ENCODE measurements at places on chromosomes 4 and X.

GRCh38 chr4:85482010-85482738 lies 7.2 kb downstream of the ARHGAP24 start:
- no peak for DNase-seq
- no peak overlapping the region for H3K27ac ChIP-seq
- H3K36me3 ChIP-seq, result no peaks in the 10 kb centered on the region
- no peaks in the 10 kb centered on the region for H3K4me1 ChIP-seq
- H3K4me3 ChIP-seq, result no peak overlapping the region

DNA sequence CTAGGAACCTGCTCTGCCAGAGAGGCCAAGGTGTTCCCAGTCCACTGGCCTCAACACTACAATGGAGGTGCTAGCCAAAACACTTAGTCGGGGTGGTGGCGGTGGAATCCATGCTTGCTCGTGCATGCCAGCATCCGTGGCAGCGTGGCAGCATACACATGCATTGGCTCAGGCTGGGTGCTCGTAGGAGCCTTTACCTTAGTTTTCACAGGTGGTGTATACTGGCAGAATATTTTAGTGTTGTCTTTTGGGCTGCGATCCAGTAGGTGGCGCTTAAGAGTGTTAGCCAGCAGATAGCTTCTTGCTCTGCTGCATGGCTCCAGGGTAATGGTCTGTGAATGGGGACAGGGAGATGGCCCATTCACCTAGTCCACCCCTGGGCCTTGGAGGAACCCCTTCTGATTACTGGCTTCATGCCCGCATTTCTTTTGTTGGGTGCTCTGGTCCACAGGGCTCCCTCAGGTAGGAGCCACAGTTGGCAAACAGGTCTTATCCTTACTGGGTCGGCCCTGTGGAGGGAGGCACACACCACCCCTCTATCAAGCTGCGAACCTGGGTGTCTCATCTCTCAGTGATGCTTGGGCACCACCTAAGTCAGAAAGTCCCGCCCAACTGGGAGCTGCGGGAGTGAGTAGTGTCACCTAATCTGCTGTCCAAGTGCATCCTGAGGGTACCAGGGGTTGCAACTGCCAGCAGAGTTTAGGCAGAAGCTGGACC lies 40.0 kb downstream of the RIPPLY1 start:
- H3K36me3 ChIP-seq, result no peaks in the 10 kb centered on the region
- H3K27me3 ChIP-seq, result no peaks in the 10 kb centered on the region
- H3K4me1 ChIP-seq, result no peaks in the 10 kb centered on the region
- DNase-seq, result no peak

DNA sequence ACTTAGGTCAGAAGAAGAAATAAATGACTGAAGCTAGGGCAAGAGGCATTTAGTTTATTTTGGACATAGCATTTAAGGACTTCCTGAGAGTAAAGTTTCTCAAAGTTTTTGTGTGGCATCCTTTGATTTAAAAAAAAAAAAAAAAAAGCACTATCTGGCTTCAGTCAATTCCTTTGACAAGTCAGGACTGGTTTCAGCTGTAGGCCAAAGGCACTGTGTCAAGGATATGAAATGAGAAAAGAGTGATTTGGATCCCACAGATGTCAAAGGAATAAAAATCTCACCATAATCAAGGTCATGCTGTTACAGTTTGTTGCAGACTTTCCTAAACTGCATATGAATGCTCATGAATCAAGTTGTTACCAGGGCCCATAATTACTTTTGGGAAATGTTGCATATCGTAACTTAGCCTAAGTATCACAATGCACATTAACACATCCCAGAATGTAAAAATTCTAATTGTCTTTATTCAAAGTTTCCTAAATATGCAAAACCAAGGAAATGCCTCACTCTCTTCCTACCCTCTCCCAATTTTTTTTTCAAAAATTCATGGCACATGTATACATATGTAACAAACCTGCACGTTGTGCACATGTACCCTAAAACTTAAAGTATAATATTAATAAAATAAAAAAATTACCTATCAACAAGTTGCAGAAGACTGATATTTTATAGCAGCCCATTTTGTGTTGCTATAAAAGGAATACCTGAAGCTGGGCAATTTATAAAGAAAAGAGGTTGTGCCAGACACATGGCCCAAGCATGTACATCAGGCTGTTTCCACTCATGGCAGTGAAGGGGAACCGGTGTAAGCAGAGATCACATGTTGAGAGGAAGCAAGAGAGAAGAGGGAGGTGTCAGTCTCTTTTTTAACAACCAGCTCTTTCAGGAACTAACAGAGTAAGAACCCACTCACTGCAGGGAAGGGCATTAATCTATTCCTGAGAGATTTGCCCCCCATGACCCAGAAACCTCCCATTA lies 33.7 kb upstream of the ADAMTS3 start:
- H3K27ac ChIP-seq, result no peak overlapping the region
- no peaks in the 10 kb centered on the region for H3K36me3 ChIP-seq
- no peaks in the 10 kb centered on the region for H3K4me1 ChIP-seq
- no peak for DNase-seq
- H3K4me3 ChIP-seq, result no peak overlapping the region

DNA sequence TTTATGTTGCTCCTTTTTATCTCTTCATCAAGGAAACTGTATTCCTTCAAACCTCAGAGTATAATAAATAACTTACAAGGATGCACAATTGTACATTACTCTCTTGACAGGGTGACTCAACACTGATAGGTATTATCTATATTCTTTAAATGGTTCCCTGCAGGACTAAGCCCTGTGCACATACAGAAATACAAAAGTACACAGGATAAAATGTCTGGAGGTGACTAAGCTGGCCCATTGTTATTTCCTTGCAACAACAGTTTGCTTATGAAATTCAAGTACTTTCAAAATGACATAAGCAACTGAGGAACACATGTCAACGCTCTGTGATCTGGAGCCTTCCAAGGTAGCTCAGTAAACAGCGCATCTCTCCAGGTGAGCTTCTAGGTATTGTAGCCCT lies 83.8 kb upstream of the RPL34 start:
- no peak overlapping the region for H3K4me3 ChIP-seq
- H3K27me3 ChIP-seq, result no peaks in the 10 kb centered on the region
- no peak overlapping the region for H3K27ac ChIP-seq
- H3K36me3 ChIP-seq, result no peaks in the 10 kb centered on the region

- H3K4me1 ChIP-seq, result no peaks in the 10 kb centered on the region
- H3K27me3 ChIP-seq, result no peaks in the 10 kb centered on the region
- H3K36me3 ChIP-seq, result no peaks in the 10 kb centered on the region
- H3K27ac ChIP-seq, result no peak overlapping the region
Measured at GRCh38 chr4:26317766-26318165, 3.0 kb upstream of the RBPJ start.

All from right lobe of liver (tissue), 6 donors.